ENCODE measurements at places on chromosomes 4 and X. TPM values are rescaled to one million over a fixed set of nuclear protein-coding genes. Genes with fewer than 3 reads are reported as not detected.

DNA sequence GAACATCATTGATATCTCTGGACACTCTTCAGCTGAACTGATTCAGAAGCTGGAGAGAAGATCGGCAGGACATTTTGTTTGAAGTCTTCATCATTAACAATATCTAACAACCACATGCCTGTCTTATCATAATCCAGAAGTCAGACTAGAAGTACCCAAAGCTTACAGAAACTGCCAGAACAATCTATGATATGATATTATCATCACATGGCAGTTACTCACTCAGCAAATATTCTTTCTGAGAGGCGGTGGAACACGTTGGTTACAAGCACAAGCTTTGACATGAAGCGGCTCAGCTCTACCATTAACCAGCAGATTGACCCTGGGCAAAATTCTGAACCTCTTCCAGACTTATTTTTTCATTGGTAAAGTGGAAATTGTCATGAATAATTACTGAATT lies 69.4 kb upstream of the KIT start:
- no peaks in the 10 kb centered on the region for H3K4me1 ChIP-seq
- peaks cover 4% of the 10 kb centered on the region for H3K27me3 ChIP-seq
- H3K36me3 ChIP-seq = no peaks in the 10 kb centered on the region
- no peak for DNase-seq
- H3K27ac ChIP-seq = no peak overlapping the region

DNA sequence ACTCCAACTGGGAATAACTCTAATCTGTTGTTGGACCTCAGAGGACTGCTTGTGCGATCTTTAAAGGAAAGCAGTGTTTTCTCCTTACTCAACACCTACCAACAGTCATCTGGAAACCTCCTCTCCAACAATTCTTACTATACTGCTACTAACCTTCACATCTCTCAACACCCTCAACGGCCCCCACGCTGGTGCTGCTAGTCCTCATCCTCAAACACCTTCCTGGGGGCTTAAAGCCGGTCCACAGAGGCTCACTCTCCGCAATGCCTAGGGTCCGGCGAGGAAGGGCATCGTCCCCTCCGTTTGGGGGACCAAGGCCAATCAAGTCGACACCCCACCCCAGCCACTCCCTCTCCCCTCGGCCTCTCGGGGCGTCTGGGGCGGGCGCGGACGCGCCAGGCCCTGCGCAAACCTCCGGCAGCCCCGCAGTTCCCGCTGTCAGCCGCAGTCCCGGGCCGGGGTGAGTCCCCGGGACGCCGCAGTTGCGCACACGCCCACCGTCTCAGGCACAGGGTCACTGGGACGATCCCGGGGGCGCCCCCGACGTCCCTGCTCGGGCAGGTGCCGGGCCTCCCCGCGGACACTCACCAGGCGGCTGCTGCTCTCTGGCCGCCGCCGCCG lies 418 bp downstream of the TAB3 start:
- peak overlapping the region; percentile 78 for H3K4me3 ChIP-seq
- peaks cover 5% of the 10 kb centered on the region for H3K36me3 ChIP-seq
- DNase-seq = peak; percentile 62
- peak overlapping the region; percentile 91 for H3K27ac ChIP-seq
- peaks cover 42% of the 10 kb centered on the region for H3K4me1 ChIP-seq
- no peaks in the 10 kb centered on the region for H3K27me3 ChIP-seq

The CDKL5 gene
- 1.5 TPM for total RNA-seq

GRCh38 chr4:162849937-162850336 lies 316.8 kb downstream of the NAF1 start:
- H3K27me3 ChIP-seq = peaks cover 2% of the 10 kb centered on the region
- no peaks in the 10 kb centered on the region for H3K36me3 ChIP-seq
- DNase-seq = no peak
- no peak overlapping the region for H3K4me3 ChIP-seq
- H3K4me1 ChIP-seq = no peaks in the 10 kb centered on the region

- no peak overlapping the region for H3K4me3 ChIP-seq
- DNase-seq = no peak
- H3K4me1 ChIP-seq = no peaks in the 10 kb centered on the region
- H3K27me3 ChIP-seq = peaks cover 3% of the 10 kb centered on the region
- no peak overlapping the region for H3K27ac ChIP-seq
- H3K36me3 ChIP-seq = no peaks in the 10 kb centered on the region
Measured at GRCh38 chr4:129146639-129147038, 50.7 kb downstream of the C4orf33 start.

GRCh38 chrX:115344885-115345614 lies 55.5 kb downstream of the LUZP4 start:
- no peaks in the 10 kb centered on the region for H3K4me1 ChIP-seq
- no peaks in the 10 kb centered on the region for H3K36me3 ChIP-seq
- H3K27me3 ChIP-seq = no peaks in the 10 kb centered on the region

- H3K4me3 ChIP-seq = no peak overlapping the region
- H3K27me3 ChIP-seq = peaks cover 2% of the 10 kb centered on the region
- H3K4me1 ChIP-seq = no peaks in the 10 kb centered on the region
- no peak overlapping the region for H3K27ac ChIP-seq
Measured at GRCh38 chrX:134324359-134324758, 87.4 kb downstream of the CCDC160 start.
